AG10803 (cell line): ENCODE measurements at places on chromosomes 5 and 9.

GRCh38 chr9:25702536-25702935 is 24.3 kb upstream of the TUSC1 start:
- no peak for DNase-seq

DNA sequence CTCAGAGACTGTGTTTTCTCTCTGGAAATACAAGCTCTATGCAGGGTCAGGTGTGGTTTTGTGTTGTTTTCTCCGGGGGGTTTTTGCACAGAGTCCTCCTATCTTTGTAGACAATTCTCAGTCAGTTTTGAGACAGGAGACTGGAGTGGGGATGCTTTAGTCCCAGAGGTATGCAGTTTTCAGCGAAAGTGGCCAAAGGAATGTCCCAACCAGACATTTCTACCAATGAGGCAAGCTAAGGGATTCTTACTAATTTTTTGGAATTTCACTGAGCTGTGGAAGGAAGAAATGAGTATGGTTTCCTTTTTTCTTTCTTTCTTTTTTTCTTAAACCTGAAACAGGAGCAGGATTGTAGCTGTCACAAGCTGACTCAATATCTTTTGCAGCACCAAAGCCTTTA is 35.3 kb upstream of the PLPP1 start:
- peak; percentile 87 for DNase-seq

GRCh38 chr9:32839013-32839885 is 55.9 kb downstream of the TMEM215 start:
- DNase-seq = peak; percentile 13

- peak; percentile 71 for DNase-seq
These were observed 267.3 kb downstream of the MLLT3 start for GRCh38 chr9:20355022-20355421.

DNA sequence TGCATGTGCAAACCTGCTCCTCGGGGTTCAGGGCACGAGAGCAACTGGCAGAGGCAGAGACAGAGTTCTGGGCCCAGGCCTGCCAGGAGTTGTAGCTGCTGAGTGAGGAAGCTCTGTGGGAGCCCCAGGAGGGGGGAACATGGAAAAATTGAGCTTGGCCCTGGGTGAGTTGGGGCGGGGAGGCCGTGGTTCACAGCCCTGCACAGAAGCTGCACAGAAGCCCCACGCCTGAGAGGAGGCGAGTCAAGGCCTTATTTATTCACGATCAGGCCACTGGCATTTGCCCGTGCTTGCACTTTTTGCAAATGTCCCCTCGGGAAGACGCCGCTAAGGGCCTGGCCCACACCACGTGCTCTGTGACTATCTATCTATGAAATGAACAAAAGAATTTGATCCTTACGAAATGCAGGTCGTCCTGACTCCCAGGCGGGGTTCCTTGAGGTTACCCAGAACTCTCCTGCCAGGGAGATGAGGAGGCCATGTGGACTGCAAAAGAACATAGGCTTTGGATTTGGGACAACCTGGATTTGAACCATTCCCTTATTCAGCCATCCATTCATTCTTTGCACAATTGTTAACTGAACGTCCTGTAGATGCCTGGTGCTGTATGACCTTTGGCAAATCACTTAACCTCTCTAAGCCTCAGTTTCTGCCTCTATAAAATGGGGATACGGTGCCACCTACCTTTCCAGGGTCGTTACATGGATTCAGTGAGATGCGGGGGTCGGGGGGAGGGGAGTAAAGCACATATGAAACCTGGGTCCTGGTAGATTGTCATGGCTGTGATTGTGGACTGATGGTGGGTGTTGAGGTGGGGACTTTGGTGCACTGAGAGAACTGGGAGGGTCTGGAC is 17.9 kb downstream of the COL27A1 start:
- peak; percentile 87 for DNase-seq

DNA sequence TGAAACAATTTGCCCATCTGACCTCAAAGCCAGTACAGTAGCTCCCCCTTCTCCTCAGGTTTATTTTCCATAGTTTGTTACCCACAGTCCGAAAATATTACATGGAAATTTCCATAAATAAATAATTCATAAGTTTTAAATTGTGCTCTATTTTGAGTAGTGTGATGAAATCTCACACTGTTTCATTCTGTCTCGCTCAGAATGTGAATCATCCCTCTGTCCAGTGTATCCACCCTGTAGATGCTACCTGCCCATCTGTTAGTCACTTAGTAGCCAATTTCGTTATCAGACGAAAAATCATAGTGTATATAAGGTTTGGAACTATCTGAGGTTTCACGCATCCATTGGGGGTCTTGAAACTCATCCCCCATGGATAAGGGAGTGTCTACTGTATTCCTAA is 100.7 kb upstream of the IL7R start:
- no peak for DNase-seq

GRCh38 chr9:71583792-71584191 is 184.5 kb downstream of the CEMIP2 start:
- DNase-seq = no peak

GRCh38 chr5:54547711-54548250 is 30.2 kb downstream of the SNX18 start:
- DNase-seq = peak; percentile 87

DNA sequence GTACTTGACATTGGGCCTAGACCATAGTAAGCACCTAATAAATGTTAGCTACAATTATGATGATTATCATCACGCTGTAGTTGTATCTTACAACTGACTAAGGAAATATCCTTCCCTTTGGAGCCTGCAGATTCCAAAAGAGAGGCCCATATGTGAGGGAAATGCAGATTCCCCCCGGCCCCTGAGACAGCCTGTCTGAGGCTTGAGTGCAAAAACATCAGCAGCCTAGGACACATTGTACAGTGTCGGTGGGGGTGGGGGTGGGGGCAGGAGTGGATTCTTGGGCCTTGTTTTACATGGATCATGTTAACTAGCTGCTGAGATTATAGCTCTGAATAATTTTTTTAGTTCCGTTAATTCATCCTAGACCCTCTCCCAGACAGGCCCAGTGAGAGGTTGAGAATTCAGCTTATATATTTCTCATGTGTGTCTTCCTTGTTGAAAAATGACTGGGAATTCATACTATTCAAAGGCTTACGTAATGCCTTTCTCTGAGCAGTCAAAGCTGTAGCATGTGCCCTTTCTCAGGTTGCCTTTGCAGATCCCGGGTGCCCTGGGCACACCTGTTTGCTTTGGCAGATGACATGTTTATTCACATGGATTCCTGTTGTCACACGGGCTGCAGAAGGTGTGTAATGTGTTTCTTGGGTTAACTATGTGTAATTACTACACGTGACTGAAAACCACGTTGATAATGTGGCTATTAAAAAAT is 262.8 kb downstream of the NR3C1 start:
- DNase-seq = no peak

DNA sequence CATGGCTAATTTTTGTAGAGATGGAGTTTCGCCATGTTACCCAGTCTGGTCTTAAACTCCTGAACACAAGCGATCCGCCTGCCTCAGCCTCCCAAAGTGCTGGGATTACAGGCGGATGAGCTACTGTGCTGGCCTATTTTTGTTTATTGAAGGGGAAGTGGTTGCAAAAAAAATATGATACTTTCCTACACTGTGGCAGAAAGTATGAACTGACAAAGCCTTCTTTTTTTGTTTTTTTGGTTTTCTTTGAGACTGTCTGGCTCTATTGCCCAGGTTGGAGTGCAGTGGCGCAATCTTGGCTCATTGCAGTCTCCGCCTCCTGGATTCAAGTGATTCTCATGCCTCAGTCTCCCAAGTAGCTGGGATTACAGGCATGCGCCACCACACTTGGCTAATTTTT is 50.9 kb downstream of the OSTF1 start:
- DNase-seq = no peak

DNA sequence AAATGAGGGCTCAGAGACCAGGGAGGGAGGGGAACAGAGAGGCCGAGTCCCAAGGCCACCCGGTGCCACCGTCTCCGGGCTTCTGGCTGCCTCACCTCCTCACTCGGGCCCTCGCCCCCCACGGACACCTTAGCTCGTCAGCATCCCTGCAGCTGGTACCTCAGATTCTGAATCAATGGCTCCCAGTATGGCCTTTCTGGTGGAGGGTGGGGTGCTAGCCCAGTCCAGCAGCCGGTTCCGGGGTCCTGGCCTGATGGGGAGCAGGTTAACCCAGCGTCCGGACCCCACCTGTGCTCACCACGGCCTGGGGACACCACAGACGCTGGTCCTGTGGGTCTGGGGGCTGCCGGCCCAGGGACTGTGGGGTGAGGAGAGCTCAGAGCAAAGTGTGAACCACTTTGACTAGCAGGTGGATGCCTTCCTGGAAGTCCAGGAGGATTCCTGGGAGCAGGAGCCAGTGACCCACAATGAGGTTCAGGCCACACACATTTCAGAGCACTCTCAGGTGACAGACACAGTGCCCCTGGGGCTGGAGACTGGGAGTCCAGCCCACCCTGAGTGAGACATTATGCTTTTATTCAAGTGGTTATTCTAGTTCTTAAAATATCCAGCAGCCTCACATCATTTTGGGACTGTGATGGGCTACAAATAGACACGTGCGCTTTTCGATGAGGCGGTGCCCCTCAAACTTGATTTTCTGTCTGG is 53.3 kb downstream of the AHRR start:
- DNase-seq = no peak

GRCh38 chr5:116686438-116686837 is 111.8 kb upstream of the SEMA6A start:
- no peak for DNase-seq

DNA sequence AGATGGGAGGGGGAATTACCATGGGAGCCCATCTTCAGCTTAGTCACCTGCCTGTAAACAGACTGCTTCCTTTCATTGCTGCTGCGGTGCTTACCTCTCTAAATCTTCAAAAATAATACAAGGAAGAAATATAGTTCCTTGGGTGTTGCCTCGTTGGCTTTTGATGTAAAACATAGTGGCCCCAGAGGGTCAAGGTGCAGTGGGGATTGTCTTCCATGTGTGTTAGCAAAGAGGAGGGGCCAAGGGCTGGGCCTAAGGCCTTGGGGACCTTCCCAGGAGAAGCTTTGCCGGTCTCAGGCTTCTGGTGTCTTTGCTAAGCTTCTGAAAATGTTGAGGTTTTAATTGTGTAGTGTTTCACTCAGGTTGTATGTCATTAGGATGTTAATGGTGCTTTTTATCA is 90.0 kb downstream of the PDE8B start:
- DNase-seq = no peak

DNA sequence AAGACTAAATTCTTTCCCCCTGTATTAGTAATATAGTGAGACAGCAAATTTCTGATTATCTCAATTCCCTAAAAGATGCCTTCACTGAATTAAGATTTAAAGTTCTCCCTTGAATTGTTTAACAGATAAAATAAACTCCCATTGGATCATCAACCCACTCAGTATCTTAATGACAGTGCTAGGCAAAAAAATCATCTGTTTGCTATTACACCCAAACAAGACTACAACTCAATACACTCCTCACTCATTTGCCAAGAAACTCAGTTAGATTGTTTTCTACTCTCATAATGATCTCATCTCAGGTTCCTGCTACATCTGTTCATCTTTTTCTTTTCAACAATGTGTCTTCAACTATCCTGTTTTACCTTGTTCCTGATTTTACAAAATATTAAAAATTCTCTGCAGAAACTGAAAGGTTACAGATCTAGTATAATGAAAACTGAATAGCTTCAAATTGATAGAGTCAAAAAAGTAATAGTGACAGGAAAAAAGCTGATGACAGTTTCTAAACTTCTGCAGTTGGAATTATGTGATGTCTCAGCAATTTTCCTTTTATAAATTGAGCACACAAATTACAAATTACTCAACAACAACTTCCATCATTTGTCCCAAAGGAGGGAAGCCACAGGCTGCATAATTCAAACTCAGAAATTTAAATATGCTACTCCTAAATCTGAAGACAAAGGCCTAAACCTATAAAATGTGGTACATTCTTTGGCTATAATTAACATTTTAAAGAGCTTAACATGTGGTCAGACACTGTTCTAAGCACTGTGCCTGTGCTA is 39.4 kb downstream of the HOMER1 start:
- DNase-seq = peak; percentile 48

- peak; percentile 71 for DNase-seq
These were observed 74.3 kb upstream of the SSBP2 start for GRCh38 chr5:81825237-81825636.

GRCh38 chr5:1547236-1547635 is 23.5 kb upstream of the LPCAT1 start:
- DNase-seq = no peak

DNA sequence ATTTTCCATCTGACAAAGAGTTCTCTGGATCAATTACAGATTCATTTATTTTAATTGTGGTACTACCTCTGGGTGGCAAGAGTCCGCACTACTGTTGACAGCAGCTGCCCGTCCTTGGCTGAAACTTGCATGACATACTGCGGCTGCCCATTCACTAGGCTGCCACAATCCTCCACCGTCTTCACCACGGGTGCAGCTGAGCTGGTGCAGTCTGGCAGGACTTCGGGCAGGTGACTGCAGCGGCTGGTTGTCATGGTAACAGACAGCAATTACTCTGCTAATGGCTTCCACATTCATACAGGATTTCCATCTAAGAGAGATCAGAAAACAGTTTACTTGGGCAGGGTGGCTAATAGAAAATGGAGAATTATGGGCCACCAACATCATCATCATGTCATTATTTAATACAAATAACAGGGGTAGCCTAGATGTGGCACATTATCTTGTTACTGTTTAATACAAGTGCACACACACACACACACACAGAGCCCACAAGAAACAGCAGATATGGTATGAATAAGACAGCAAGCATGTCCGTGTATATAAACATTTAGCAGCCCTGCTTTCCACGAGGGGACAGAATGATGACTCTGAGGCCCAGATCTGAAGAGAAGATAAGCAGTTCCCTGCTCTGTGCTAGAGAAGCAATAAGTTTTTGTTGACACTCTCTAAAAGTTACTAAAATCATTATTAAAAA is 112.3 kb downstream of the MARCHF3 start:
- peak; percentile 28 for DNase-seq

DNA sequence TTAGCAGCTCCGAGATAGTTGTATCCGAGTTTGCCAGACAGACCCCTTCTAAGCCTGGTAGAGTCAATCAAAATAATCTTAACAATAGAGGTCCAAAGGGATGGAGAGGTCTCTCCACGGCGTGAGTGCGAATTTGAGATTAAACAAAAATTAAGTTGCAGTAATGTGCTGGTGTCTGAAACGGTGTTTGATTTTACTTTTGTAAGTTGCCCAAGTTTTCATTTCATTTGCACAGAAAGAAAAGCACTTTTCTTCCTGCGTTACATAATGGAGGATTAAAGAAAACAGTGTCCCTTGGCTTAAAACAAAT is 1.2 kb downstream of the IRX1 start:
- no peak for DNase-seq
